ENCODE measurements at places on chromosomes 11 and 22.

GRCh38 chr11:336659-337198, 16.1 kb upstream of the IFITM3 start:
- DNase-seq: no peak

DNA sequence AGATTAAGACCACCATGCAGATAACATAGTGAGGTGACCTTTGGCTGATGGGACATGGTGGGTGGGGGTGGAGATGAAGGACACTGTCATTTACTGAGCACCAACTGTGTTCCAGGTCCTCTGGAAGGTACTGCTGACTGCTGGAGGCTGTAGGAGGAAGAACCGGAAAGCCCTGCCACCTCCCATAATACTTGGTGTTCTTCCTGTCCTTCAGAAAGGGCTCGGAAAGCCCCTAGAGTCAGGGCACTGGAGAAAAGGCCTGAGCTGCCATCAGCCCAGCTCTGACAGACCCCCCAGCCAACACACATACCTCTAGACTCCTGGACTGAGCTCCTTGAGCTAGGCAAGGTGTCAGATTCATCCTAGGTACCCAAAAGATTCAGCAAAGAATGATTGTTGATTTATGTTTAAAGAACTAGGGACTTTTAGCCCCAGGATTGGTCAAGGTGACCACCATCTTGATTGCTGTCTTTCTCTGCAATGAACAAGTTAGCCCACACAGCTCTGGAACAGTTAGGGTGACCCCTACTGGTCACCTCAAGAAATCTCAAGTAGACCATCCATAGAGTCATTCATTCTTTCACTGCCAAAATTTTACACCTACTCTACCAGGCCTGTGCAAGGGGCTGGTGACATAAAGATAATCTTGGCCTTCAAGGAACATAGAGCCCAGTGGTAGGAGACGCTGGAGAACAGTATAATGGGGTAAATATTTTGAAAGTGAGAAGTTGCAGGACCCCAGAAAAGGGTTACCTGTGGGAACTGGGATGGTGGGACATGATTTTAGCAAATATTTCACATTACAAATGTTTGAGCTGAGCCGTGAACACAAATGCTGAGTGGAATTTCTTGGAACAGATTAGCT, 39.4 kb downstream of the IRAG1 start:
- DNase-seq: no peak

DNA sequence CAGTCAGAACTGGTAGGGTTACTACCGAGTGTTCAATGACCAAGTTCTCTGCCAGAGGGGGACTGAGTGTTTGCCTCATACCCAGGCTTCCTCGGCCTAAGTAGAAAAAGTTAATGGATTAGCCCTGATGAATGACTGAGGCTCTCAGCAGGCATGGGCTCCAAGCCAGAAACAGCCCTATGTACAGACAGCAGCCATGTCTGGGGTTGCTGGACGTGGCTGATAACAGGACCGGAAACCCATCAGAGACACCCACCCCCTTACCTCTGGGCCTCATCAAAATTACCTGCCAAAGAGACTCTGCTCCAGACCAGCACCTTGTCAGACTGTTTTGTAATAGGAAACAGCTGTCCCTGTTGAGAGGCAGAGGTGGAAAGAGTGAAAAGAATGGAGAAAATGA, 351.4 kb downstream of the ETS1 start:
- no peak for DNase-seq

DNA sequence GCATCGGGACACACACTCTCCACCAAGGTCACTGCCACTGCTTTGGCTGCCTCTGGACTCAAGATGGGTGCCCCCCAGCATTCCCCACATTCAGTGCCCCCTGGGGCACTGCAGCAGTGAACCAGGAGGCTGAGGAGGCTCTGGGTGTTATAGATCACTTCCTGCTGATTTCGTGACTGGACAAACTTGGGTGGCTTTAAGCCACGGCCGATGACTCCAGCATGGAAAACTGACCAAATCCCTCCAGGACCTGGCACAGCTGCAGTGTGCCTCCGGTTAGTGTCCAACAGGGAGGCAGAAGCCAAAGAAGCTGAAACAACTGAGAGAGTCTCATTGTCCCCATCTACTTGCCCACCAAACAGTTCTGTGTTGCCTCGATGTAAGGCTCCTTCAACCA, 1.2 kb upstream of the GANAB start:
- no peak for DNase-seq

GRCh38 chr11:22774716-22775115, 54.9 kb downstream of the SVIP start:
- no peak for DNase-seq

DNA sequence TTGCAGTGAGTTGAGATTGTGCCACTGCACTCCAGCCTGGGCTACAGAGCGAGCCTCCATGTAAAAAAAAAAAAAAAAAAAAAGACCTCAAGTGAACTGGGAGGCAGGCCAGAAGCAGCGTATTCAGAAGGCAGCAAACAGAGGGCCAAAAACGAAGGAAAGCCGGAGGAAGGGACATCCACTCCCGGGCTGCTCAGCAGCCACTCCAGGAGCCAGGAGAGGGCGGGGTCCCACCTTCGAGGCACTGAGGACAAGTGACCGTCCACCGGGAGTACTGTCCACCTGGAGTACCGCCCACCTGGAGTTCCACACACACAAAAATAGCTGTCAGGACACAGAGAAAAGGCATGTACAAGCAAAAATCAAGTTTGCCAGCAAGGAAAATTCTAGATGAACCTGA, 5.5 kb downstream of the TOLLIP start:
- DNase-seq: no peak

DNA sequence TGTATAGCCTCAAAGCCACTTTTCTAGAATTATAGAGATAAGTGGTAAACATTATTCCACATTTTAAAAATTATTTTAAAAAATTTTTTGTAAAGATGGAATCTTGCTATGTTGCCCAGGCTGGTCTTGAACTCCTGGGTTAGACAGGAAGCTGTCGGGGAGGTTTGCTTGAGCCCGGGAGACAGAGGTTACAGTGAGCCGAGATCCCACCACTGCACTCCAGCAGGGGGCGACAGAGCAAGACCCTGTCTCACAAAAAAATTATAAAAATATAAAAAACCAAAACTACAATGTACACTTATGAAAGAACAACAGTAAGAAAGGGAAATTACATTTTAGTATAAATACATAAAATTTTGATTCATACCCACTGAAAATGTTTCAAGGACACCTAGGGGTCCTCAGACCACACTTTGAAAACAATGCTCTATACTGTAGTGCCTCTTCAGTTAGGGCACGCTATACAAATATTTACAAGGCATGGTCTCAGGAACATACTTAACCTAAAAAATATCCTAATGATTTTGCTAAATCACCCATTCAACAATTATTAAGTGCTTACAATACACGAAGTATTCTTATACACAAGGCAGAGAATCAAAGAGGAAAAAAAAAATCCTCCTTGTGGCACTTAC, 111.2 kb downstream of the MRTFA start:
- DNase-seq: no peak

DNA sequence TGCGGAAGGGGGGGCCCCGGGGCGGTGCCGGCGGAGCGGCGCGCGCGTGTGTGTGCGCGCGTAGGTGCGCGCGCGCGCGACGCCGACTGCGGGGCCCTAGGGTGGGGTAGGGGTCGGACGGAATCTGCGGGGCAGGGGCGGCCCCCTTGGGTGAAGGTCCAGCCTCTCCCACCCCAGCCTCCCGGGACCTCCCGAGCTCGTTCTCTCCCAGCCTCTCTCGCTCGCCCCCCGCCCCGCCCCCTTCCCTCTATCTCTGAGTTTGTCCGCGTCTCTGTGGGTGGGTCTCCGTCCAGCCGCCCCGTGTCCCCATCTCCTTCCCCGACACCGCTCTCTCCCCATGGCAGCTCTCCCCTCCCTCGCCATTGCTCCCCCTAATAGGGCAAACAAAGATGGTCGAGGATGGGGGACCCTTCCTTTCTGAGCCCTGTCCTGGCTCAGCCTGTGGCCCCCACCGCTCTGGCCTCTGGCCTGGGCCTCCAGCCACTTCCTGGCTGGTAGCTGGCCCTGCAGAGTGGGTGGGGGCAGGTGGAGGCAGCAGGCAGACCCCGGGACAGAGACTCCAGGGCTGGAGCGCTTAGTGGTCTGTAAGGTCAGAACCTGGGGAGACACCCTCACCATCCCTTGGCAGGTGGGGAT, 33.0 kb upstream of the PRR5 start:
- DNase-seq: no peak

- no peak for DNase-seq
Observed at GRCh38 chr11:116879800-116880625, 42.6 kb upstream of the APOA1 start.

DNA sequence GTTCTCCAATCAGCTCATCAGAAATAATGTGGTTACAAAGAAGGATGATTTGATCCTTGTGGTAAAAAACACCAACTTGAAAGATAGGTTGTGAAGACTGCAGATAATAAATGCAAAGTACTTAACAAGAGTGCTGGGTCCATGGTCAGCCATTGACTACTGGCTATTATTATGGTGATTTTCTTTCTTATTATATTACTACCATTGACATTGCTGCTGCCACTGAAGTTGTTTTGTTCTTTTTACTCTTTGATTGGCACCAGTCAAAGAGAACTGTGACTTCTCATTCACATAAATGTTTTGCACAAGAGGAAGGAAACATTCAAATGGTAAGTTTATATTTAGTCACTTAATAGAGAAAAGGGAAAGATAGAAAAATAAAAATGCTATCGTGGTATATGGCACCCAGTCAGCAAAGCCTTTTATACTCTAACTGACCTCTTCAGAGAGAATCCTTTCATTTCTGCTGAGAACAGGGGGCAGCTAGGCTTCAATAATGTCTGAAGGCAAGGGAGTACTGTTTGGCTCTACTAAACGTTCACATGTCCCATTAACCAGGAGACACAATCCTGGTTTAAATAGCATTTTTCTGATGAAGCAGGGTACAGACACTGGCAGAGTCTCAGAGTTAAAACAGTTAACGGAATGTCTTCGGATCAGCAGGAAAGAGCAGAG, 64.8 kb downstream of the LRRC4C start:
- no peak for DNase-seq

DNA sequence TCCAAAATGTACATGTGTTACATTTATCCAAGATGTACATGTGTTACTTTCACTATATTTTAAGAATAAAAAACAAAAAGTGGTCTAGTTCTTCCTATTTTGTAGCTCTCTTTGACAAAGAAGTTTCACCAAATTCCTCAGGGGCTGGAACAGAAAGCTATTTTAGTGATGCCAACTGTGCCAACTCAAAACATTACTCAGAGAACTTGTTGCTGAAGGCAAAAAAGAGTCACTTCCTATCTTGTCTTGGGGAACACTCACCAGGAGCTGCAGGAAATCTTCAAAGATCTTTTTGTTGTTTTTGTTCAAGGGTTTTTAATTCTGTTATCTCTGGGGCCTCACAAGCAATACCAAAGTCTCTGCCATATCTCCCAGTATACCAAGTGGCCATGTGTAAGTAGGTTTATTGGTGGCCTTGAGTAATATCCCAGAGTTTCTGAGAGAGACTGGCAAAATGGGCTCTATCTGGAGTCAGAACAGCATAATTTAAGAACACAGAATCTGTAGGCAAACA, 13.6 kb upstream of the EED start:
- DNase-seq: no peak

DNA sequence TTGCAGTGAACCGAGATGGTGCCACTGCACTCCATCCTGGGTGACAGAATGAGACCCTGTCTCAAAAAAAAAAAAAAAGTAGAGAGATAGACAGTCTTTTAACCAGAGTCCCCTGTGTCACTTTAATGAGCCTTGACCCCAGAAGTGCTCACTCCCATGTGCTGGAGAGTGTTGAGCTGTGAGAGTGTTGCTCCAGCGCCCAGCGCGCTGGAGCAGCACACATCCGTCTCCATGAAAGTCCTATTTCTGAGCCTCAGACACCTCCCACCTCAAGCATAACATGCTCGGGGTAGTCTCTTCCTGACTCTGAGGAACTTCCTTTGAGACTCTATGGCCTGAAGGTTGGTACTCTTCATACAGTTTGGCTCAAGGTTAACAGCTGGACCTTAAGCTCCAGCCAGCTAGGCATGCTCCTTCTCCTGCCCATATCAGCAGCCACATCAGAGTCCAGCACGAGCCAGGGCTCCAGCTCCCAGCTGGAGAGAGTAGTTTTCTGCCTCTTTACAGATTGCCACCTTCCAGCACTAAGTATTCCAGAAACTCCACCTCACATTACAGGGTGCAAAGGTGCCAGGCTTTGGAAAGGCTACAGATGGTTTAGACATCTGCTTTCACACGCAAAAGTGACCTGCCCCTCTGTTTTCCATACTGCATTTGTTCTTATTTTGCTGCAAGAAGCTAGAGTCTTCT, 29.4 kb upstream of the UBASH3B start:
- DNase-seq: no peak

DNA sequence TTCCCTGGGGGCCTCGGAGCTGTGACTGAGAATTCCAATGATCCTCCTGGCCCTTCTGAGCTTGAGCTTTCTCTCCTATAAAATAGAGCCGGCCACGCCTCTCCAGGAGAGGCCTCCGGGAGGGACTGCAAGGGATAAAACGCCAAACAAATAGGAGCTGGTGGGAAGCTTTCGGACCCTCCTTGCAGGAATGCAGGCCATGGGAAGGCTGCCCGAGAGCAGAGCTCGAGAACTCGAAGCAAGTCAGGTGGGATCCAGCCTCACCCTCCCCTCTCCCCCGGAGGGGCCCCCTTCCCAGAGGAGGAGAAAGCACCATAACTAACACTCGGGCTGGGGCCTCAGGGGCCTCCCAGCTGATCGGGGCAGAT, 34.6 kb downstream of the FLRT1 start:
- DNase-seq: no peak

- no peak for DNase-seq
Observed at GRCh38 chr11:40185793-40186192, 1273.7 kb downstream of the LRRC4C start.
